T-helper 17 cell (primary cell): ENCODE measurements at places on chromosomes 7 and 10.
A peak's percentile ranks its signal among the peaks of the same experiment; 100 is the strongest.

GRCh38 chr7:55502858-55503440, 69.4 kb downstream of the VOPP1 start:
- DNase-seq = no peak

GRCh38 chr10:69213591-69214311, 6.4 kb upstream of the HKDC1 start:
- no peak for DNase-seq

GRCh38 chr10:79195091-79195923, 126.5 kb downstream of the ZMIZ1 start:
- peak; percentile 72 for DNase-seq

- DNase-seq = no peak
These were observed 345.7 kb upstream of the KLF6 start for GRCh38 chr10:4130685-4131084.

DNA sequence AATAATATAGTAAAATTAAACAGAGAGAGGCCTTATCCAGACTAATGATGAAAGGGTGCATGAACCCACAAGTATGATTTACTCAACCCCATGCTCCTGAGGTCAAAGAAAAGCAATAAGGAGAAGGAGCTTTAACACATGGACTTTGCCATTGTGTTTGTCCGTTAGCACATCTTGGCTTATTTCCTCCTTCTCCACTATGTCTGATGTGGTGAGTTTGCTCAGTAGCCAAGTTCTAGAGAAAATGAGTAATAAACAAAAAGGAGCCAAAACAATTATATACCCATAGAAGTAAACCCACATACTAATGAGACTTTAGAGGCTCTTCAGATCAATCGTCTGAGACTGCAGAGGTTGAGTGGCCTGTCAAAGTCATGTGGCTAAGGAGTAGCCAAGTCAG, 26.1 kb upstream of the ADD3 start:
- no peak for DNase-seq

- no peak for DNase-seq
These were observed 5.8 kb downstream of the KNDC1 start for GRCh38 chr10:133165556-133166503.

- DNase-seq = no peak
These were observed 144.5 kb downstream of the FRMD4A start for GRCh38 chr10:14186245-14186644.

DNA sequence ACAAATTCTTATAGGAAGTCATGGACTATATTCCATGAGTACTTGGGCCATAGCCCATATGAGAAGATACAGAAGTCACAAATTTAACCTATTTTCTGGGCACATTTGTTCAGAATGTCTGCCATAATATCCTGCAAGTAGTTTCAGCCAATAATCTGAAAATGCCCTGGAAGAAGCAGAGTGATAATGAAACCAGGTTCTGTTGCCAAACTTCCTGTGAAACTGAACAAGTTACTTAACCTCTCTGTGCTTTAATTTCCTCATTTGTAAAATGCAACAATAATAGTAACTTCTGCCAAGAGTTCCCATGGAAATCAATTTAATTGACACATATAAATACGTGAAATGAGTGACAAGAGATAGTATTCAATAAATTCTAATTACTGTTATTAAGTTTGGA, 88.8 kb downstream of the SEMA3C start:
- DNase-seq = no peak

DNA sequence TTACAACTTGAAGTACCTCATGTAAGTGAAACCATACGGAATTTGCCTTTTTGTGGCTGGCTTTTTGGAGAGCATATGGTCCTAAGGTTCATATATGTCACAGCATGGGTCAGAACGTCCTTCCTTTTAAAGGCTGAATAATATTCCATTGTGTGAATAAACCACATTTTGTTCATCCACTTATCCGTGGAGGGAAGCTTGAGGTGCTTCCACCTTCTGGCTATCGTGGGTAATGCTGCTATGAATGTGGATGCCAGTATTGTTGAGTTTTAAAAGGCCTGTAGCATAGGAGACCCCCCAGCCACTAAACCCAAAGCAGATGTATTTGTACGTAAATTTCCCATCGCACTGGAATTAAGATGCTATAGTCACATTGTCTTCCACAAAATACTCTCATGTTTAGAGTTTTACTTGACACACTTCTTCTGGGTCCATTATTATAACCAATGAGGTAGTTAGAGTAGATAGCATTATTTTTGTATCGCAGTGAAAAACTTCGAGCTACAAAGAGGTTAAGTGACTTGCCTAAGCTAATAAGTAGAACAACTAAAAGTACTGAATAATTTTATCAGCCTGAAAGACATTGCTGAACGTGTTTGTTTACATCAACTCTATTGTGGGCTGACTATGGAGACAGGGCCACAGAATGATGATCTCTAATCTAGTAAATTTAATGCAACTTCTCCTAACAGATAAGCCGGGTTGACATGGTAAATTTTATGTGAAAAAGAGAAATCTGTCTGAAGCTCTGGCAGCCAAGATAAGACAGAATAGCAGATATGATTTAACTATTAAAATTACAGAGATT, 183.0 kb upstream of the CTBP2 start:
- DNase-seq = no peak
